Activated naive CD4-positive, alpha-beta T cell treated with Interleukin-2 at 50 U/mL for 16 hours (primary cell): ENCODE measurements at places on chromosomes 7 and 10.

DNA sequence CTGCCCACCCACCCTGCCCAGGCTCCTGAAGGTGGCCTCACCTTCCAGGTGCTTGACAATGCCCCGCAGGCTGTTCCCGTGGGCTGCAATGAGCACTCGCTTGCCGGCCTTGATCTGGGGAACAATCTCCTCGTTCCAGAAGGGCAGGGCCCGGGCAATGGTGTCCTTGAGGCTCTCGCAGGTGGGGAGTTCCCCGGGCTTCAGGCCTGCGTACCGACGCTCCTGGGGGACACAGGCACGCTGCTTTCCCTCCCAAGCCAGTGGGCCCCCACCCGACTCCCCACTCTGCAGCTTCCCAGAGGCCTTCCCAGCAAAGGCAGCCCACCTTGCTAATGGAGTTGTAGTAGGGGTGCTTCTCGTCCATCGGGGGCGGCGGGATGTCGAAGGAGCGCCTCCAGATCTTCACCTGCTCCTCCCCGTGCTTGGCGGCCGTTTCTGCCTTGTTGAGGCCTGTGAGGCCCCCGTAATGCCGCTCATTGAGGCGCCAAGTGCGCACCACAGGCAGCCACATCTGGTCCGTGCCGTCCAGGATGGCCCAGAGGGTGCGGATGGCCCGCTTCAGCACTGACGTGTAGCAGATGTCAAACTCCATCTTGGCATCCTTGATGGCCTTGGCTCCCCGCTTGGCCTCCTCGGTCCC, 456 bp downstream of the PGAM2 start:
- no peak for DNase-seq

GRCh38 chr10:119256897-119257296, 49.5 kb downstream of the GRK5 start:
- DNase-seq, result no peak

DNA sequence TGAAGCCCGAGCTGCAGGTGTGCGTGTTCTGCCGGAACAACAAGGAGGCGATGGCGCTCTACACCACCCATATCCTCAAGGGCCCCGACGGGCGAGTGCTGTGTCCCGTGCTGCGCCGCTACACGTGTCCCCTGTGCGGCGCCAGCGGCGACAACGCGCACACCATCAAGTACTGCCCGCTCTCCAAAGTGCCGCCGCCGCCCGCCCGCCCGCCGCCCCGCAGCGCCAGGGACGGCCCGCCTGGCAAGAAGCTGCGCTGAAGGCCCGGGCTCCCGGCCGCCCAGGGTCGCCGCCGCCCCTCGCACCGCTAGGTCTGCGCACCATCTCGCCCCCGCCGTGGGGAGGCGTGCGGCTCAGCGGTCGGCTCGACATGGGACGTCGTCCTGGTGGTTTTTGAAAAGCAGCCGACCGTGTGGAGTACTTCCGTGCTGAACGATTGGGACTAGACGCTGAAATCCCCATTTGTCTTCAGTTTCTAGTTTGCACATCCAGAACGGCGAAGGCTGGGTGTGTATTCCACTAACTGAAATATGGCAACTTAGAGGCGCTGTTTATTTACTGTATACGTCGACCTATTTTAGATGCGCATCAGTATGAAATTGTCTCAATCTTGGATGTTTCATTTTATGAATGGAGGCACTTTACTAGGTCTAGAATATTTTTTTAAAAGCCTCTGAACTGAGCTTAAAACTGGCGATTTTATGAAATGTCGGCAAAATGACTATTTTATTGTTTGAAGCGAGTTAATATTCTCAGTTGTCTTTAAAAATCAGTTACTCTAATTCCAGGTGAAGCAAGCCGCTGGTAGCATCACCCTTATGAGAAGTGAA, 1.1 kb downstream of the NANOS1 start:
- peak; percentile 53 for DNase-seq

DNA sequence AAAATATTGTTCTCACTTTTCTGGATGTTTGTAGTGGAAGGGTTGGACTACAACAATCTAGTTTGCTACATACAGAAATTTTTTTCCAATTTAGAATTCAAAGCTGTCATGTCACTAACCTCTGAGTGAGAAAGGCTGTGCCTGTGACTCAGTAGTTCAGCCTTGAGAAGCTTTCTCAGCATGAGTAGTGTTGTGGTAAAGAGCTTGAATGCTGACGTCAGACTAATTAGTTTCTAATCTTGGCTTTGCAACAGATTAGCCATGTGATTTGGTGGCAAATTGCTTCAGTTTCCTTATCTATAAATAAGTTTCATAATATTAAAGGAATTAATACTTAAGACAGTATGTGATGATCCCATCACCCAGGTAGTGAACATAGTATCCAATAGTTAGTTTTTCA, 83.8 kb downstream of the ABCA13 start:
- no peak for DNase-seq

GRCh38 chr7:130904792-130905191, 170.8 kb upstream of the KLF14 start:
- peak; percentile 3 for DNase-seq

DNA sequence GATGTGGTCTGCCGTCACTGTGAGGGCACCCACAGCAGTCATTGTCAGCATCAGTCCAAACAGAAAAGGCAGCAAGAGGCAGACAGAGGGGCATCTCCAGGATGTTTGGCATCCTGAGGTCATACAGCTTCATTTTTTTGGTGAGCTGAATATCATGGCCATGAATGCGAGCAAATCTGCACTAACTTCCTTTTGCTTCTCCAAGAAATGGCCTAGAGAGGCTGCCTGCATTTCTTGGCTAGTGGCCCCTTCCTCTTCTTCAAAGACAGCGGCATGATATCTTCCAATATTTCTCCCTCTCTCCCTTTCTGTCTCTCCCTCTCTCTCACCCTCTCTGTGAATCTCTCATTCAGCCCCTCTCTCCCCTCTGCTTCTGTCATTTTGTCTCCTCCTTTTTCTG, 24.8 kb downstream of the FKBP6 start:
- DNase-seq, result no peak

DNA sequence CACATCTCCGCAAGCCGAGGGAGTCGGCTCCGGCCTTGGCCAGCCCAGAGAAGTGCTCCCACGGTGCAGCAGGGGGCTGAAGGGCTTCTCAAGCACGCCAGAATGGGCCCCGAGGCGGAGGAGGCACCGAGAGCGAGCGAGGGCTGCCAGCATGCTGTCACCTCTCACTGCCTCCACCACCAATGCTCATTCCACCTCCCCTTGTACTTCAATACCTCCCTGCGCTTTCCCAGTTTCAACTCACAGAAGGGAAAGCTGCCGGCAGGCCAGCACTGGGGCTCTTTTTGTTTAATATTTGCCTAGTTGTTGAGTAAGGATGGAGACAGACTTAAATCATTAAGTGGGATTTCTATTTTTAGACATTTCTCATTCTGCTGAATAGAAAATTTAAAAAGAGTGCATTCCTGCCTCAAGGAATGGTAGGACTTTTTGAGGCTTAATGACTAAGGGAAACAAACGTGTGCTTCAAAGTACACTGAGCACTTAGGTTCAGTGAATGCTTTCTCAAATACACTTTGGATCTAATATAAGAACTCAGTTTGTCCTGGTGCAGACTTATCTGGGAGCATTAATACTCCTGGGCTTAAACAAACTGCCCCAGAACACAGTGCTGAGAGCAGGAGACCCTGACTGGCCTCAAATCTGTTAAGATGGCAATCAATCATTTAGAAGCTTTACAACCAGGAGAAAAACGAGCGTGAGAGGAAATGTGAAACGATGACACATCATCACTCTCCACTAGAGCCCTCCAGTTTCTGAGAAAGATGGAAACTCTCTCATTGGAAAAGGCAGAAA, 131.2 kb downstream of the RALA start:
- no peak for DNase-seq

GRCh38 chr7:5439572-5440496, 16.2 kb upstream of the TNRC18 start:
- DNase-seq, result no peak

DNA sequence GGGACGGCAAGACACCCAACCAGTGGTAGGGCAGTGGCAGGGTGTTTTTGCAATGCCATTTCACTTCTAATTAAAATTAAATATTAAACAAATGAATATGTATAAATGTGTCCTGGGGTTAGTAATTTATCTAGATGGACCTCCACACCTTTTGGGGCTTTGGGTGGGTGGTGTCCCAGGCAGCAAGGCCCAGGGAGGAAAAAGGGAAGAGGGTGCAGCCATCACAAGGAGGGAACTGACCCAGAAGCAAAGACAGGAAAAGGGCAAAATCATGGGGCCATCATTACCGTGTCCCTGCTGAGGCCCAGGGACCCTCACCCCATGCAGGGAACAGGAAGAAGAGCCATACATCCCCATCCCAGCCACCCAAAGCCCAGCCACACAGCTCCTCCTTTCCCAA, 204.6 kb downstream of the GRID1 start:
- DNase-seq, result no peak

DNA sequence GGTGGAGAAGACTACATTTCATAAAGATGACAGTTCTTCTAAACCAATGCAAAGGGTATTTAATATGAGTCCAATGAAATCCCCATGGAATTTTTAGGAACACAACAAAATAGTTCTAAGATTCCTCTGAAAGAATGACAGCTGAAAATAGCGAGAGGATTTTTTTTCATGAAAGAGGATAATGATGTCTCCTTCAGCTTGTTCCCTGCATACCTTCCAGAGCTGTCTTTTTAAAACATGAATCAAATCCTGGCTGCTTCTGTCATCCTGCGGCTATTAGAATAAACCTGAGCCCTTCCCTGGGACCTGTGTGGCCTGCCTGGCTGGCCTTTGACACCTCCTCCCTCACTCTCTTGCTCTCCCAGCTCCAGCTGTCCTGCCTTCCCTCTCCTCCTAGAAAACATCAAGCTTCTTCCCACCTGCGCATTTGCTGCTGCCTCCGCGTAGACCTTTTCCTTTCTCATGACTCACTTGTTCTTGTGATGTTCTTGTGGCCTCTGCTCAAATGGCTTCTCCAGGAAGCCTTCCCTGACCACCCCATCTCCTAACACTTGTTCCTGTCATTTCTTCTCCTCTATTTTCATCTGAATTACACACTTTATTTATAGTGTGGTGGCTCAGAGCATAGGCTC, 57.4 kb downstream of the EEPD1 start:
- no peak for DNase-seq

DNA sequence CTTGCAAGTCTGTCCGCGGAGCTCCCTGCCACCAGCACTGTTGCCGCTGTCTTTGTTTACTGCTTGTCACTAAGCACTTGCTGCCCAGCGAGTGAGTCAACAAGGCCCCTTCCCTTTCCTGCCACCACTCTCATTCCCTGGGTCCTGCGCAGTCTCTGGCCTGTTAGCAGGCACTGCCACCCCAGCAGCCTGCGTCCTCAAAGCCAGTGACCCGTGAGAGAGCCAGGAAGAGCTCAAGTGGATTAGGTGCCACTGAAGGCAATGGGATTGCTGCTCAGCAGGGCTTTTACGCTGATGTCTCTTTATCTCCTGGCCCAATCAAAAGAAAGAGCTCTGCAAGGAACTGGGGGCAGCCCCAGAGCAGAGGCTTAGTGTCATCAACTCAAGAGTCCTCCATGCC, at the start of gene FRMPD2:
FRMPD2 (minus strand) TSS at position 61 of the 400 bp plus-strand sequence. CDS start 129 bp downstream, outside the sequence.
- no peak for DNase-seq

GRCh38 chr7:72924386-72924732, 536 bp upstream of the POM121 start:
- no peak for DNase-seq

- no peak for DNase-seq
Measured at GRCh38 chr10:113267619-113268562, 285.0 kb upstream of the HABP2 start.

GRCh38 chr10:3068968-3069737, 1.8 kb downstream of the PFKP start:
- DNase-seq, result peak; percentile 24

DNA sequence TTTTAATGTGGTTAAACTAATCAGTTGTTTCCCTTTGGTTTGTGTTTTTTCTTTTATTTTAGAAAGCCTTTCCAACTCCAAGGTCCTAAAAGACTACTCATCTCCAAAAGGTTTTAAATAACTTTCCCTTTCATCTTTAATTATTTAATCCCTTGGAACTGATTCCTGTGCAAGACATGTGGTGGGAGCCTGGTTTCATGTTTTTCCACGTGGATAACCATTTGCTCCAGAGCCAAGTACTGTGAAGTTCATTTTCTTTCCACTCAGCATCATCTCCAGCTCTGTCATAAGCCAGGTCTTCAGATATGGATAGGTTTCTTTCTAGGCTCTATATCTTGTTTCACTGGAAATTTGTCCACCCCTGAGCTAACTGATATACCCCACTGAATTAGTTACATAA, 16.7 kb downstream of the PPP1R3C start:
- DNase-seq, result no peak

- DNase-seq, result no peak
Measured at GRCh38 chr10:68781613-68782574, 45.4 kb upstream of the STOX1 start.

- no peak for DNase-seq
Measured at GRCh38 chr7:42345478-42346299, 108.7 kb upstream of the GLI3 start.

- no peak for DNase-seq
Measured at GRCh38 chr7:4173615-4174014, 508.5 kb upstream of the FOXK1 start.

GRCh38 chr10:22344249-22344648, 1.0 kb upstream of the SPAG6 start:
- no peak for DNase-seq

DNA sequence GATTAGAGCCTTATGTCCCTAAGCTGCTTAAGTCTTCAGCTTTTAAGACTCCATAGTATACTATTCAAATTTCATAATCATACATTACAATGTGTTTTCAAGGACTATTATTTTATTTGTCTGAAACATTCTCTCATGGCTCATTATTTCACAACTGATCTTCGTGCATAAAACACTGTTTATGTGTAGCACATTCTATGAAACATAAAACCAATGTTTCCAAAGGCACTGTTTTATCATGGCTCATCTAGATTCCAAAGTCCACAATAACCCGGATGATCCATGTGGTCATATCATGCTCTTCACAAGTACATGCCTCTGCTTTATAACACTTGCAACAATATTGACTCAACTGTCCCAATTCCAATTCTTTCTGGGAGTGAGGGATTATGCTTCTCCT, 806.1 kb downstream of the TNS3 start:
- DNase-seq, result no peak

GRCh38 chr7:106731646-106732444, 70.9 kb upstream of the CCDC71L start:
- no peak for DNase-seq

GRCh38 chr7:25857376-25858067, 294.5 kb upstream of the NFE2L3 start:
- DNase-seq, result no peak

DNA sequence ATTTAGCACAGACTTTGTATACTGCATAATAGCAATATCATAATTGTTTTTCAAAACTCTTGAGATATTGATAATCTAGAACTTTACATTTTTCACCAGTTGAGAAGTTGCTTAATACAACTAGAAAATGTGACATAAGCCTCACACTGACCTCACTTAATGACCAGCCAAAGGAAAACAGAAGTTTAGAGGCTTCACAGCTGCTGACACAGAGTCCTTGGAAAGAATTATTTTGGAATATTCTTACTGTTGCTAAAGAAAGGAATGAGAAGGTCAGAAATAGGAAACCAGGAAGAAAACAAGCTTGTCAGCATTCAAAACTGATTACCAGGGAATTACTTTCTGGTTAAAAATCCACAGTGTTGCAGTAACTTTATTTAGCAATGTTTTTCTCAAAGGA, 35.5 kb upstream of the WASL start:
- DNase-seq, result no peak
